Kidney glomerular epithelial cell (primary cell): ENCODE measurements at places on chromosomes 1 and 21.

DNA sequence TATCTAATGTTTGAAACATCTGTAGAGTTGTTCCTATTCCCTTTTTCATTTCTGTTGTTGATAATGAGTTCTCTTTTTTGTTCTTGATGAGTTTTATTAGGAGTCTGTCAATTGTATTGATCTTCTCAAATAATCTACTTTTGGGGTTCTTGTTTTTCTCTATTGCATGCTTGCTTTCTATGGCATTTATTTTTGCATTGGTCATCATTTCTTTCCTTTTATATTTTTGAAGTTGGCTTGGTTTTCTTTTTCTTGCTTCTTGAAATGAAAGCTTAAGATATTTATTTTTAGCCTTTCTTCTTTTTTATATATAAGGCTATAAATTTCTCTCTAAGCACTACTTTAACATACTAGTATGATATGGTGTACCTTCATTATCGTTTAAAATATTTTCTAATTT lies 381.8 kb downstream of the NPHP4 start:
- DNase-seq: no peak

DNA sequence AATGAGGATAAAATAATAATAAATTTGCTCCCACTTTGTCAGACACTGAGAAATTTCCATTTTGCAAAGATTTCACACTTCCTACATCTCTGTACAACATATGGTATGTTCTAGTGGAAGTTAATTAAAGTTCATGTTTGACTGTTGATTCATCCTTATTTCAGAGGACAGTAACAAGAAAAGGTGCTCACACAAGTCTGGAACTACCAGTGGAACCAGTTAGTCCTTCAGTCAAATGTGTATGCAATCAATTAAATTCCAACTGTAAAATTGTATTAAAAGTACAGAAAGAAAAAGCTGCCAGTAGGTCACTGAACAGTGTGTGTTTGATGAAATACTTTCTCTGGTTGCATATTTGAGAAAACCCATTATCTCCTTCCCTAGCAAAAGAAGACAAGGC lies 496.0 kb upstream of the PKN2 start:
- no peak for DNase-seq

DNA sequence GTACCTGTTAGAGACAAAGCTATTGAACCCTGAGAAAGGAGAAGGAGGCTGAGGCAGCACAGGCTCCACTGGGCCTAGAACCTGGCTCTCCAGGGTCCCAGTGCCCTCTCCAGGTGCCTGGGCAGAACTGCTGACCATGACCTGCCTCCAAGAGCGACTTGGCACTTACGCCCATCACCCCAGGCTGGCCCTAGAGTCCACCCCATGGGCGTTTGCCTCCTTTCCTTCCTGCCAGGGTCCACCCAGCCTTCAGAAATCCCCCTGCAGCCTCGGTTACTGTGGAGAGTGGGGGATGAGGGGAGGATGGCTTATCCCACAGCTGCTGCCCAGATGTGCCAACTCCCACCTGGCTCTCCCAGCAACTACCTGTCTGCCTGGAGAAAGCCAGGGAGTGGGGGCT lies 14.7 kb upstream of the C1QA start:
- DNase-seq: no peak

DNA sequence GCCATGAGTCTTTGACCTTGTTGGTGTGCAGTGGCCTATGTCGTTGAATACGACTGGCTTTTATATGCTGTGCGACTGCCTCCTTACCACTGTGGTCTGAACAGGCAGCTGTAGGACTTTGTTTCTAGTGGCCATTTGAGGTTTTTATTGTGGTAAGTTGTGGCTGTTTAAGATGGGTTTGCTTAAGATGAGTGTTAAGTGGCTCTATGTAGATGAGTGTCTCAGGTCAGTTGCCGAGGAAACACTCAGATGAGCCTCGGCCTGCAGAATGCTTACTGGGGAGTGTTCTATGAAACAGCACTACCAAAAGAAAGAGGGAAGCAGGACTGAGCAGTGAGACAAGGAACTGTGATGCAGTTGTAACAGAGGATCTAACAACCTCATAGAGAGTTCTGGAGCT lies 14.9 kb upstream of the CD1C start:
- no peak for DNase-seq

DNA sequence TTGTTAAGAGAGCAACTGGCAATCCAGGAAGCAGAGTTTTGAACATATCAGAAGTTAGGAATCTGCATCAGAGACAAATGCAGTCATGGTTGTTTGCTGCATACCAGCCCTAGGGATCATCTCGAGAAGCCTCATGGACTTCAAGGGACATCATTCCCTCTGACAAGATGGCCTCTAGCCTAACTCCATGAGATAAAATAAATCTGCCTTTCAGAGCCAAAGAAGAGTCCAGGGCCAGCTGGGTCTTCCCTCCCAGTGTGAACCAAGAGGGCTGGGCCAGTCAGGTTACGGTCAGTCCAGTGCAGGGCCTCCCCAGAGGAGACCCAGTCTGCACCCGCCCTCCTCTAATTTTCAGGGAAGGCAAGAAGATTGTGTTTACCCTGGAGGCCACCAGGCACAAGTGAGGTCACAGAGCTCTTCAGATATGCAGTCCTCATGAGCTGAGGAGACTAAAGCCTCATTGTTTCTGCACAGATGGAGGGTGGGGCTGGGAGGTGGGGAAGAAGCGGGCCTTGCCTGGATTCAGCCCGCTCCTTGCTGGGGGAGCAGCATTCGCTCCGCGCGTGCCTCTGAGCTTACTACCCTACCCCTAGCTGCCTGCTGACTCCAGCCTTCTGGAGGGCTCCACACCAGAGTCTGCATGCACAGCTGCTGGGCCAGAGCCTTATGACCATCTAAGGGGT lies 52.8 kb downstream of the CAPN2 start:
- DNase-seq: no peak

DNA sequence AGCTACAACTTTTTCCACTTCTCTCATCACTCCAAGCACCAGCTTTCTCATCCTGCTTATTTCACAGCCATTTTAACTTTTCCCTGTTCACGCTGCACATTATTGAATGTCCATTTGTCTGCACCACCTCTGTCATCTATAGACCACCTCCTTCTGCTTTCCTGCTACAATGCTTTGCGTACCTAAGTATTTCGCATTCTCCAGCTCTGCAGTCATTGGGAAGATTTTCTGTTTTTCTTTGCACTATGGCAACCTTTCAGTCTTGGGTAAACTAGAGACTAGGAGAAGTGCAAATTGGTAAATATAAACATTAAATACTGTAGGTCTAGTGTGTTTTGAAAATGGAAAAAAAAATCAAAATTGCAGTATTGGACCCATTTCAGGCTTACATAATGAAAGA lies 835 bp downstream of the CCDC30 start:
- peak; percentile 50 for DNase-seq

DNA sequence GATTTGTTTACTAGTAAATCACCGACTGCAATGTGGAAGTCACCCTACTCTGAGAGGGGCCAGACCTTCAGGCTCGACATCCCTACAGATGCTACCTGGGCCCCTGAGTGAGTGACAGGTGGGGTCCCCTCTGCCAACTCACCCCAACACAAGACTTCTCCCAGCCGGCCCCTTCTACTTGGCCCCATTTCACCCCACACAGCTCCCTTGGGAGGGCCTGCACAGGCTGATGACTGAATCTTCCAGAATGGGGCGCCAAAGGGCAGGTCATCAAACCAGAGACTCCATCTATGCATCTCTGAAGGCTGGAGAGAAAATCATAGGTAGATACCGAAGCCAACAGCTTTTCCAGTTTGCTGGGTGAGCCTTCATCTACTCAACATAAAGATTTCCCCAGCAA lies 9.4 kb upstream of the S100A8 start:
- no peak for DNase-seq

DNA sequence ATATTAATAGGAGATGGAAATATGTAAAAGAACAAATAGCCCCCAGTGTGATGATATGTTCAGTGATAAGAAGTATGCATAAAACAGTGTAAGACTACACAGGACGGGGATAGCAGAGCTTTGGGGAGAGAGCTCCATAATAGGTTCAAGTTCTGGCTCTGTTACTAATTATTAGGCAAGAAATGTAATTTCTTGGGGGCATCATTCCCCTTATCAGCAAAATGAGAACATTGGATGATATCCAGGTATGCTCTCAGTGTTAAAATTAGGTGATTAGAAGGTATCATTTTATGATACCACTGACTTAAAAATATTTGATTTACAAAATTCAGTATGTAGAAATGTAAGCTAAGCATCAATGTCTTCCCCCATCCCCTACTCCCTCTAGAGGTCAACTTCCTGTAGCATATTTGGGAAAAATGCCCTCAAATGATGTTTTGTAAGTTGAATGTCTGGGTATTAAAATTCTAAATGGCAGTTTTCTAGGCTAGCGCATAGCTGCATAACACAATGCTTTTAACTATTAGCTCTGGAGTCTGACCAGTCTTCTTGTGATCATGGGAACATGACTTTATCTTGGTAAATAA lies 585.7 kb upstream of the CAMK1G start:
- no peak for DNase-seq

DNA sequence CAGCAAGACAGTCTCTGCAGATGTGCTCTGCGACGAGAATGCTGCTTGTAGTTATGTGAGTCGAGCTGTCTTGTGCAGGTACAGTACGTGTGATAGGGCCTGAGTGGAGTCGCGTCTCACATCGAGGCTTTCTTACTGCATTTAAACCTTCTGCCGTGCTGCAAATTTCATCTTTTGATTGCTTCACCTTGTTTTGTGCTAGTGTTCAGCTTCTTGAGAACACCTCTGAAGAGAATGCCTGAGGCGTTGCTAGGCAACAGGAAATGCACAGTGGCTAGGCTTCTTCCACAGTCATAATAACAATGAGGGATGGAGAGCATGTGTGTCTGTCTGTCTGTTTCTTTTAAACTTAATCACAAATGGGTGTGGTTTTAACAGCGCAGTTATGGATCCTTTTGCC lies 52.9 kb downstream of the MRPS6 start:
- peak; percentile 2 for DNase-seq

DNA sequence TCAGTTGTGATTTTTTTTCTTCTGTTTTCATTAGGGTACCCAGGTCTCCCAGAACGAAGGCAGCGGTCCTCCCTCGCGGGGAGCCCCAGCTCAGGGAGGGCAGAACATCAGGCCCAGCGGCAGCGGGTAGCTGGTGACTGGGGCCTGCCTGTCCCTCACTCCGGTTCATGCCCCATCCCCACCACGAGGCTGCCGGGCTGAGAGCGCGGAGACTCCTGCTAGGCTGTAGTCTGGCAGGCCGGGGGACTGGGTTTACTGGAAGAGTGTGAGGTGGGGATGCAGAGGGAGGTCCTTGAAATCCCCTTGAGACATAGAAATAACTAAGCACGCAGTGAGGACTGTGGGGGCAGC lies 10.5 kb downstream of the BRINP2 start:
- DNase-seq: no peak
